ENCODE measurements at places on chromosomes 2 and 18.

DNA sequence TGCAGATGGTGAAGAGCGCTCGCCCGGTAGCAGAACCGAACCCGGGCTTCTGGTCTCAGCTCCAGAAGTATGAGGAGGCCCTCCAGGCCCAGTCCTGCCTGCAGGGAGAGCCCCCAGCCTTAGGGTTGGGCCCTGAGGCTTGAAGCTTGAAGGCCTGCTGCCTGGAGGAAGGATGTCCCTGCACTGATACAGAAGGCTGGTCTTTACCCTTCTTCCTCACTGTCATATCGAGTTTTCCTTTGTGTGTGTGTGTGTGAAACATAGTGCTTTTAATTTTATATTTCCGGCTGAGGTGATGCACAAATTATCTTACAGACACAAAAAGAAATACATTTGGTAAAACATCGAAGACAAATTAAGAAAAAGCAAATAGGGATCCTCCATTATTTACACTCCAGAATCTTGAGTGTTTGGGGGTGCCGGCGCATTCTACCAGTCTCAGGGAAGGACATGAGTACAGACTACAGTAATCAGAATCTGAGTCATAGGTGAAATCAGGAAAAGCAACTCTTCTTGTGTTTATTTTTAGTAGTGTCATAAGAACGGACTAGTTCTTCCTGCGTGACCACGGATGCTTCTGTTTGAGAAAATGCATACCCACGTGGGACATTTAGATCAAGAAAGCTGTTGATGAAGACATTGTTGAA, 1.3 kb downstream of the DUSP28 start:
- DNase-seq, result peak; percentile 24

GRCh38 chr2:10136101-10136934, 13.8 kb downstream of the RRM2 start:
- no peak for DNase-seq

DNA sequence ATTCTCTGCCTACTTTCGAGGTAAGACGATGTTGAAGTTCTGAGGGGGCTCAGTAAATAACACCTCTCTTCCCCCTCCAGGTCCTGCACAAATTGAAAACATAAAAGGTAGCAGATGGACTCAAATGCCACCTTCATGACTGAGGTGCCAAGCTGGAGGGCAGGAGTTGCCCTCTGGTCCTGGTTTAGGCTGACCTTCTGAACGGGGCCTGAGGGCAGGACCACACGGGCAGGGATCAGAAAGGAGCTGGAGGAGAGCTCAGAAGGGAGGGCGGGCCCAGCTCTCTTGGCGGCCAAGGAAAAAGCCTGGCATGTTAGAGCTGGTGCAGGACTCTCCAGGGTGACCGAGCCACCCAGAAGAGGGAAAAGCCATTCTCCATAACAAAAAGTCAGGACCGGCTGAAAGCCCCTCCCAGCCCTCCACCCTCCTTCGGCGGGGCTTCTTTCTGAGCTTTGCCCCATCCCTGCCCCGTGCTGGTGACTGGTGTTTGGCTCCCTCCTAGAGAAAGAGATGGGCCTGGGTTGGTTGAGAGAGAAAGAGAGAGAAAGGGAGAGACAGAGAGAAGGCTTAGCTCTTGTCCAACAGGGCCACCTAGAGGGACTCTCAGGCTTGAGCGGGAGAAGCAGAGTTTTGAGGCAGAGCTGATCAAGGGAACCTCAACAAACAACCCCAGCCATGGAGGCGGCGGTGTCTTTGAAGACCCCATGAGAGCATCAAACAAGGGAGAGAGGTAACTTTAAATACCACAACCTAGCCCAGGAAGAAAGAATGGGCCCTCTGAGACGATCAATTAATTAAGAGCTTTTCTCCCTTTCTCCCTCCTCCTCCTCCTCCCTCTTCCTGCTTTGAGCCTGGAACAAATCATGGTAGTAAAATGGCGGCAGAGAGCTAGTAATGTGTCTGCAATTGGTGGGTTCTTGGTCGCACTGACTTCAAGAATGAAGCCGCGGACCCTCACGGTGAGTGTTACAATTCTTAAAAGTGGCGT, 50.8 kb downstream of the WIPF1 start:
- peak; percentile 11 for DNase-seq

- DNase-seq, result no peak
These were observed 67.5 kb downstream of the ZNF385B start for GRCh38 chr2:179793902-179794301.

DNA sequence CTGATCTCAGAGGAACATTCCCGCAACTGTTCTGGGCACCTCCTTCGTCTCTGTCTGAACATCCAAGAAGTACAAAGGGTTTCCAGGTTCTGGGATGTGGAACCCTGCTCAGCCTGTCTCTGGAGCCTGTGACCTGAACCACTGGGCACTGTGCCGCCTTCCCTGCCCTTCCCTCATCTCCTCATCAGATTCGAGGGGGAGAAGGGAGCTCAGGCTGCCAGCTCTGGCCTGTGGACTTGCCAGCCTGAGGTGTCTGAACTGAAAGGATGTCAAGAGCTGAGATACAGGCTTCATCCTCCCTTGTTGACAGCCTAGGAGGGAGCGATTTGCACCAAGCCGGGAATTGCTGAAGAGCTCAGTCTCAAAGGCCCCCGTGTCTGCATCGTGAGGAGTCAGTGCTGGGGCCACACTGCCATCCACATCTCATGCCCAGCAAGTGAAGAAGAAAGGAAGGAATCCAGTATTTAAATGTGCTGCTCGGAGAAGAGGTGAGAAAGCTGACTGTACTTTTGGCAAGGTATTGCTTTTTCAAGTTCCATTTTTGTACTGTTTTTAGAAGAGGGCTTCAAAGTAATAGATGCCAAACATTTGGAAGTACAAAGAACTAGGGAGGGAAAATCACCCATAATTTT, 12.6 kb downstream of the NEU2 start:
- DNase-seq, result no peak

- no peak for DNase-seq
These were observed 398.0 kb upstream of the DCC start for GRCh38 chr18:51941999-51942398.

GRCh38 chr18:45957100-45957499, 10.0 kb downstream of the EPG5 start:
- no peak for DNase-seq

DNA sequence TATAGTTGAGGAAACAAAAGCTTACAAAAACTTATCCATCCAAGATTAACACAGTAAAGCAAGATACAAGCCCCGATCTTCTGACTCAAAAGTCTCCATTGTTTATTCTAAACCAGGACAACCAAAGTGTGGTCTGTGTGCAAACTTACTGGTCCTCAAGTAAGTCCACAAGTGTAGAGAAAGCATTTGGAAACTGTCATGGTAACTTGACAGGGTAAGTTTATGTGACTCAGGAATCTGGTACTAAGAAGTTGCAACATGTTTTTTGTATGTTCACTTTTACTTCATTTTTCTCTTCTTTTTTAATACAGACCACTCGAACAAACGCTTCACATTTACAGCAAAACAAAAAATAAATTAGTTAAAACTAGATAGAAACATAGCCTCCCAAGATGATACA, 9.4 kb downstream of the MBD2 start:
- no peak for DNase-seq

DNA sequence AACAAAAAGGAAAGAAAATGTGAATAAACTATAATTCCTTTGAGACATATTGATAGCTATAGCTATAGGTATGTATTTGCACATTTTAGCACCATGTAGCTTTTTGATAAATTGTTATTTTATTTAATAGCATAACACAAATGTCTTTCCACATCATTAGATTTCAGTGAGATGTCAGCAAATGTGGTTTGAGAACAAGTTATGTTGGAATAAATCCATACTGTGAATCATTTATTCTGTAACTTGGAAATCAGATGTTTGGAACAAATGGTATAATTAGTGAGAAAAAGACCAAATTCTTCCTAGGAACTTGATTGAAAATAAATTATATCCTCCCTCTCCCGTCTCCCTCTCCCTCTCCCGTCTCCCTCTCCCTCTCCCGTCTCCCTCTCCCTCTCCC, 62.8 kb downstream of the NABP1 start:
- DNase-seq, result no peak

- DNase-seq, result peak; percentile 41
These were observed 781 bp upstream of the SLC5A6 start for GRCh38 chr2:27212626-27213471.

DNA sequence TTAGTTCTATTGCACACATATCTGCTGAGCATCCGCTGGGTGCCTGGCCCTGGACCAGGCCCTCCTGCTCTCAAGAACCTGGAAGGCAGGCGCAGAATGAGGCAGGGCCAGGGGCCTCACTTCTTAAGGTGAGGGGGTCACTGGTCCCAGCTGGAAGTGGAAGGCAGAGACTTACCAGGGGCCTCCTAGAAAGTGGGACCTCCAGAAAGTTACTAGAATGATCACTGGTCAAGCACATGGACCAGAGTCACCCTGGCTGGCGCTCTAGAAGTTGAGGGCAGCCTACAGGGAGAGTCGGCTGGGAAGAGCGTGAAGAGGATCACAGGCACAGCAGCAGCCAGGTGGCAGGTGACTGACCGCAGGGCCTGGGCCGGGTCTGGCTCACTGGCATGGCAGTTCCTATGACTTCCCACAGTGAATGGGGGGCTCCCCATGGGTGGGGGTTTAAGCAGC, 26.1 kb upstream of the MAL start:
- no peak for DNase-seq

All from skeletal muscle cell (primary cell).